ENCODE measurements at places on chromosomes 12 and 14. TPM values are rescaled to one million over a fixed set of nuclear protein-coding genes. Genes with fewer than 3 reads are reported as not detected.

GRCh38 chr12:17976202-17976601, 113.8 kb downstream of the RERGL start:
- DNase-seq, result no peak

DNA sequence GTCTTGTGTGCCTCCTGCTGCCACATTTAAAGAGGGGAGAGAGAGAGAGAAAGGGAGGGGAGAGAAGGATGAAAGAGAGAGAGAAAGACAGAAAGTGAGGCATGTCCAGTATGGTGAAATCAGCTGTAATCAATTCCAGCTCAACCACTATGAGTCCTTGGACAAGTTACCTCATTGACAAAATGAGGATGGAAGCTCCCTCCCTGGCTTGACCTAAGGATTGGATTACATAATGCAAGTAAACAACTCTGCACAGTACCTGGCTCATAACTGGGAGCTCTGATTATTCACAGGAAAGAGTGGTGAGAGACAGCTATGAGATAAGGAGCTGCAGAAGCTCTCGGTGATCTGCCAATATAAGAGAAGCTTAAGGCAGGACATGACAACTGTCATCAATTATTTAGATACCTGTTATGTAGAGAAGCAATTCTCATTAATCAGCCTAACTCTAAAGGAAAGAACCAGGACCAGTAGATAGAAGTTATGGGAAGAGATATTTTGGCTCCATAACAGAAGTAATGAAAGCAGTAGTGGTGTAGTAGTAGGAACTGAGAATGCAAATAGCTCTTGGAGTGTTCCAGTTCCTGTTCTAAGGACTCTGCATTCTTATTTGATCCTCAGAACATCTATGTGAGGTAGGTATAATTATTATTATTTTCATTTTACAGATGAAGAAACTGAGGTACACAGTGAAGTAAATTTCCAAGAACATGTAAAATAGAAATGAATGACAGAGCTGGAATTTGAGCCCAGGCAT, 791.6 kb downstream of the DIO2 start:
- DNase-seq, result no peak

GRCh38 chr14:70898111-70898745, 9.0 kb upstream of the PCNX1 start:
- DNase-seq, result no peak

DNA sequence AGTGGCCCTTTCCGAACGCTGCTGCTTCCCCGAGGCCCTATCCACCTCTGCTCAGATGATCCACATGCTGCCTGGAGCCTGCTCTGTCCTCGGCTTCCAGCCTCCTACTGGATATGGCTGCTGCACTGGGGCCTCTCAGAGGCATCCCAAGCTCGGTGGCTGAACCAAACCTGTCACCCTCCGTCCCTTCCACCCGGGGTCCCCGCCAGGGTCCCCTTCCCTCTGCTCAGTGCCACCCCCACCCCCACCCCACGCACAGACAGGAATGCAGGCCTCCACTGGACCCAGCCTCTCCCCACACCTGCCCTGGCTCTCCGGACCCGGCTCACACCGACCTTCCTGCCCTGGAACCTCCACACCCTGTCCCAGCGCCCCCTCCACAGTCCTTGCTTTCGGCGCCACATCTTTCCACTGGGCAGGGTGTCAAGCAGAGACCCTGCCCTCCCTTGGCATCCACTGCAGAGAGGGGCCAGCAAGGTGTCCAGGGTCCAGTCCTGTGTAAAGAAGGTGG, 6.1 kb downstream of the CEP170B start:
- no peak for DNase-seq

- DNase-seq, result no peak
Observed at GRCh38 chr14:102772781-102773570, 4.3 kb upstream of the TRAF3 start.

- DNase-seq, result no peak
Observed at GRCh38 chr14:44286201-44286600, 220.9 kb downstream of the FSCB start.

GRCh38 chr12:92136026-92136730, 9.5 kb downstream of the BTG1 start:
- no peak for DNase-seq

GRCh38 chr12:179131-179884, 34.6 kb downstream of the SLC6A12 start:
- DNase-seq, result peak; percentile 53

- no peak for DNase-seq
Observed at GRCh38 chr12:131852551-131853299, 24.5 kb downstream of the MMP17 start.

DNA sequence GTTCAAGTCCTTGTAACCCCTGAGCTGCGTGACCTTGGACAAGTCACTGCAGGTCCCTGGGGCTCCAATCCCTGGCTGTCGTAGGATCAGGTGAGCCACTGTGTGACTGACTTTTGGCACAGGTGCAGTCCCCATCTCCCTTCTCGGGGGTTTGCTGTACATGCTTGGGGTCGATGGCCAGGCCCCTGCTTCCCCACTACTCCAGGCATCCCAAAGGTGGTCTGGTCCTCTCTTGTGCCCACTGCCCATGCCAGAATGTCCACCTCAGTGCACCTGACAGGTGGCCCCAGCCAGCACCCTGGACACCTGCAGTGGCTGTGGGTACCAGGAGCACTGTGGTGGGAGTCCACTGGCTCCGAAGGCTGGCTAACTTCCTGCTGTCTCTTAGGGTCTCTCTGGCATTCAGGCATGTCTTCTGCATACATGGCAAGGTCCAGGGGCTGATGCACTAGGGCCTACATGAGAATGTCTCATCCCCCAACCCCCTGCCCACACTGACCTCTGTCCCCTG, 14.7 kb downstream of the FOXN4 start:
- no peak for DNase-seq

DNA sequence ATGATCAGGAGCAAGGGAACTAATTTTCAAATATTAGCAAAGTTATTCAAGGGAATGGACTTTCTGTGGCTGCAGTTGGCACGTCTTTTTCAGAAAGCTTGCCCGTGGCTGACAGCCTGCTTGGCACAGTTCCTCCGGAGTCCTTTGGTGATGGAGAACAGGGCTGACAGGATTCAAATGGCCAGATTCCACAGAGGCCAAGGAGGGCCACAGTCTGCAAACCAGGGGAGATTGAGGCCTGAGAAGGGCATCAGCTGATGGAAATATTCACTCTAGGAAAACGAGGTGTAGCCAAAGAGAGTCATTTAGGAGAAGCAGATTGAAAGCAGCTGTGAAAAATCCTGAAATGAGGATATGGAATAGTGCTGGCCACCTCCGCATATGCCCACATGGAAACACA, 178.3 kb downstream of the EMP1 start:
- DNase-seq, result peak; percentile 31

- no peak for DNase-seq
Observed at GRCh38 chr12:79737875-79738718, 47.3 kb upstream of the PAWR start.

DNA sequence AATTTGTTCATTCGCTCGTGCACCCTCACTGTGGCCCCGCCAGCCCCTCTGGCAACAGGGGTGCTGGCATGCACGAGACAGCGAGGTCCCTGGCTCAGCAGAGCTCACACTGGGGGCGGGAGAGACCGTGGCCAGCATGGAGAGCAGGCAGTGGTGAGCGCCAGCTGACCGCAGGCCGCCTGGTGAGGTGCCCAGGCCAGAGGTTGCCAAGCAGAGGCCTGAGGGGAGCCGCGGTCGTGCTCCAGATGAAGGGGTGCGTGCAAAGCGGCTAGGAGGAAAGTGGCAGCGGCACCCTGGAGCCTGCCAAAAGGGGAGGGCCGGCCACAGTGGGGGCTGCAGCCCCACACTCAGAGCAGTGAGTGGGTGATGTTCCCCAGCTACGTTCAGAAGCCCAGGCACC, 56.1 kb downstream of the CDC42BPB start:
- DNase-seq, result no peak

GRCh38 chr12:27575090-27575761, 51.2 kb downstream of the PPFIBP1 start:
- DNase-seq, result no peak

- DNase-seq, result no peak
Observed at GRCh38 chr12:89155826-89156225, 196.5 kb downstream of the DUSP6 start.

DNA sequence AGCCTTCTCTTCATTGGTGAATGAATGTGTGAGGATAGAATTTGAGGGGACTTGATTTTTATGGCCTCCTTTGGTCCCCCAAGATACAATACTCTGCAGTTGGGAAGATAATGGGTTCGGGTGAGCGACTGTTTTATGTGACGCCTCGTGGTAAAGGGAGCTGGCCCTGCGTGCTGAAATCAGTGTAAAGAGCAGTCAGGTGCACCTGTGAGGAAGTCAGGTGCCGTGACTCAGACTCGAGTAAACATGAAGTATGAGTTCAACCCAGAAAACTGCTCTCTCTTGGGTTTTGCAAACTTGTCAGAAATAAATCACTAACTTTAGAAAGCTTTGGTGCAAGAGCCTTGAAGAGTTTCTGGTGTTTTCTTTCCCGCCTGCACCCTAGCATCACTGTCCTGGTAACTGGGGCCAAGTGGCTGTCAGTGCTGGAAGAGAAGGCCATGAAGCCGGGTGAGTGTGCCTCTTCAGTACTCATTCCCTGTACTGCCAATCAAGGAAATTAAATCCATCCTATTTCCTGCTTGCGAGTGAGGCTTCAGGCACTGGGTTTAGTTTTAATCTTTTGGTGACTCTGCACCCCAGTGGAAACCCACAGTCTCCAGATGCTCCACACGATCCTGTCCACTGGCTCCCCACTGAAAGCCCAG, 59.2 kb downstream of the AACS start:
- DNase-seq, result no peak

GRCh38 chr12:63857771-63858670, 13.5 kb downstream of the SRGAP1 start:
- DNase-seq, result no peak

DNA sequence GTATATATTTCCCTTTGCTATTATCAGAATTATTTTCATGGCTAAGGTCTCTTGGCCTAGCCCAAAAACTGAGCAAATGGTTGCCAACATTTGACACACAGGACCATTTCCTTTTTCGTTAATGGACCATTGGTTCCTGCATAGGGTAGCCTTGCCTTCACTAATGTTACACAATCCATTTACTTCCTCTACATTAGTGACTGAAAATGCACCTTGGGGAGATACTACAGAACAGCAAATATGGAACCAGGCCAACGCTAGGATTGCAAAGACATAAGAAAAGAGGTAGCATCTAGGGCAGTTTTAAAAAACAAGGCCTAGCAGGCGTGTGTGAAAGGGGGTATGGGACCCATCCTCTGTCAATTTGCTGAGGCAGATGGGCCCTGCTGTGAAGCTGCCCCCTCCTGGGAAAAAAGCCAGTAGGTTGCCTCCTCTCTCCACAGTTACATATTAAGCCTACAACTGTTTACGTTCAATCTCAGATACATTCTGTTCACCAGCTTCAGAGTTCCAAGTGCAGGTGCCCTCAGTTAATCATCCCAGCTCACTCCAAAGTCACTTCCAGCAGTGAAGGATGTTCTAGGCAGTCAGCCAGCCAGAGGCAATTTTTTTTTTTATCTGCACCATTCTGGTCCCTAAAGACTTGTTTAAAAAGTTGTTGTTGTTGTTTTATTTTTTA, 15.0 kb downstream of the AQP6 start:
- DNase-seq, result no peak

DNA sequence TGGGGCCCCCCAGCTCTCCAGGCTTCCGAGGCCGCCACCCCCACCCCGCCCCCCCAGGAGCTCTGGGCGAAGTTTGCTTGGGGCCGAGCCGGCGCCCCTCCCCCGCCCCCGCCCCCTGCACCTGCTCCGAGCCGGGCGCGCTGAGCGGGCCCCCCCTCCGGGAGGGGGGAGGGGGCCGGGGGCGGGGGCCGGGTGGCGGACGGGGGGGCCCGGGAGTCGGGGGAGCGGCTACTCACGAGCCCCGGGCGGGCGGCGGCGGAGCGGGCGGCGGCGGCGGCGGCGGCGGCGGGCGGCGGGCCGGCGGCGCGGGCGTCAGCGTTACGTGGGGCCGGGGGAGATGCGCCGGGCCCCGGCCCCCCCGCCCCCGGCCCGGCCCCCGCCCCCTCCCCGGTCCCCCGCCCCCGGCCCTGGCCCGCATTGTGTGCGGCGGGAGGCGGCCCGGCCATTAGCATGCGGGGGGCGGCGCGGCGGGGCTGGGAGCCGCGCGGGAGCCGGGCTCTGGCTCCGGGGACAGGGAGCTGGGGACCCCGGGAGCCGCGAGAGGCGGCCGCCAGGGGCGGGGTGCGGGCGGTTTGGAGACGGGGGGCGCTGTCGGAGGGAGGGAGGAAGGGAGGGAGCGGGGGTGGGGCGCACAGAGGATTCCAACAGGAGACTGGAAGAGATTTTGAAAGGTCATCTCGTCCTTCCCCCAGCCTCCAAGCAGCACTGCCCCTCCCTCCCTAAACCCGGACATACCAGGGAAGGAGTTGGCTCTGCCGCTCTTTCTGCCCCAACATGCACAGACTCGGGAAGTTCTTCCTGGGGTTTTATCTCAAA, at the start of gene ZNF219:
ZNF219 (minus strand) TSS at position 580 of the 816 bp plus-strand sequence. CDS start 5,064 bp downstream, outside the sequence.
- peak; percentile 68 for DNase-seq

The P2RX7 gene
- total RNA-seq, result 2.1 TPM

The LMO3 gene
- total RNA-seq, result 2.5 TPM

The SYNE2 gene
- 115 TPM for total RNA-seq

The GALNT9 gene
- not detected for total RNA-seq

The OR6S1 gene
- not detected for total RNA-seq

The PZP gene
- total RNA-seq, result 0.89 TPM

The TC2N gene
- 8.2 TPM for total RNA-seq

The CISTR gene
- 2.6 TPM for total RNA-seq

The NOC4L gene
- 8.8 TPM for total RNA-seq

The OASL gene
- total RNA-seq, result 2.5 TPM

The NOVA1 gene
- total RNA-seq, result 3.5 TPM

The ACOT6 gene
- total RNA-seq, result not detected
